ENCODE measurements at places on chromosomes 11 and 22.

DNA sequence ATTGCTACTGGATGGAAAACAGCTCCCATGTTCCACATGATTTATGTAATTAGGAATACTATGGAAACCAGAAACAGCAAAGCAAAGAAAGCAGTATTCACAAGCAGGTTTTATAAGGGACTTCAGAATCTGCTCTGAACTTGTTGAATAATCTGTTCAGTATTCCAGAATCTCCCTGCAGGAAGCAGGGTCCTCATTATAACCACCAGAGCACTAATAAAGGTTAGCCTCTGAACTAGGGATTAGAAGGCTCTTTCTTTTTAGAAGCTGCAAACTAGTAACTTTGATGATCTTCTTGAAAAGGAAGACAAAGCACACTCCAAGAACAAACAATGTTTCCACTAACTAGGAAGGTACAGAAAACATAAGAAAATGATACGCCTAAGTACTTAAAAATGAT lies 125.8 kb downstream of the DCDC1 start:
- DNase-seq, result no peak

DNA sequence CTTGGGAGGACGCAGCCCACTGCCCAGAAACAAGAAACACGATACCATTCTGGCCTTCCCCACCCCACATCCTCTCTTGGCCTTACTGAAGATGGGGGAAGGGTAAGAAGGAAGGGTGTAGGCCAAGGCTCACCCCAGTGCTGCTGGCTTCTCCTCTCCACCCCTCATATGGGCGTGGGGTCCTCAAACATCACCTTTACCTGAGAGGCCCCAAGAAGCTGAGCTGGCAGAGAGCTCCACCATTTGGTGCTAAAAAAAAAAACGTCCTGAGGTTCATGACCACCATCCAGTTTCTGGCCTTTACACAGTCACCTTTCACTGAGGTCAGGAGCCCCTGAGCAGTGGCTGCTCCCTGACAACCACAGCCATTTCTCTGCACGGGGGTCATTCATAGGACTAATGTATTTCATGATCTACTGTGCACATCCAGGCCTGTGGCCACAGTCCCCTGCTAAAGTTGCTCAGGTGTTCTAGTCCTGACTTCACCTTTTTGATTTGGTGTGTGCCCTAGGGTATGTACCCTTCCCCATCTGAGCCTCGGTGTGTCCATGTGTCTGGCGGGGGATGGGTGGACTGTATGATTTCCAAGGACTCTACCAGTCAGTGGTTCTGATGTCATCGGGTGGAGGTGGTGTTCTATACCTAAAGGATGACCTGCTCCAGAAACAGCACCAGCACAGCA lies 15.1 kb downstream of the RHOG start:
- DNase-seq, result peak; percentile 53

GRCh38 chr11:66933531-66933930 lies 24.7 kb downstream of the PC start:
- DNase-seq, result no peak

GRCh38 chr11:69054397-69055211 lies 5.9 kb downstream of the TPCN2 start:
- DNase-seq, result no peak

DNA sequence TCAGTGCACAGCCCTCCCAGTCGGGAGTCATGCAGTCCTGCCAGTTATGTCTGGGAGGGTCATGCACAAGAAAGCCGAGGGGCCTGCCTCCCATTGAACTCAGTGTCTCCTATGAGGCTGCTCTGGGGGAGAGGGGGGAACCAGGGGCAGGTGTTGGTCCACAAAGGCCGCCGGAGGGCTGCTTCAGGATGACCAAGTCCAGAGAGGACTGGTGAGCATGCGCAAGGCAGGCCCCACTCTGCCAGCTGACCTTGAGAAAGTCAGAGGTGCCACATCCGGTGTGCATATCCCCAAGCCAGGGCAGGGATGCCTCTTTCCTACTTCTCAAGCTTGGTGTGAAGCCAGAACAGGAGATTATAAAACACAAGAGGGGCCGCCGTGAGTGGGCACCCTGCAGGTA lies 4.4 kb downstream of the SCN4B start:
- no peak for DNase-seq

- DNase-seq, result no peak
These were observed 2.9 kb downstream of the TEAD1 start for GRCh38 chr11:12677131-12677530.

- no peak for DNase-seq
These were observed 677.7 kb downstream of the BRD1 start for GRCh38 chr22:49149721-49150608.

- DNase-seq, result no peak
These were observed 34.2 kb upstream of the PRR5 start for GRCh38 chr22:44667829-44668189.

DNA sequence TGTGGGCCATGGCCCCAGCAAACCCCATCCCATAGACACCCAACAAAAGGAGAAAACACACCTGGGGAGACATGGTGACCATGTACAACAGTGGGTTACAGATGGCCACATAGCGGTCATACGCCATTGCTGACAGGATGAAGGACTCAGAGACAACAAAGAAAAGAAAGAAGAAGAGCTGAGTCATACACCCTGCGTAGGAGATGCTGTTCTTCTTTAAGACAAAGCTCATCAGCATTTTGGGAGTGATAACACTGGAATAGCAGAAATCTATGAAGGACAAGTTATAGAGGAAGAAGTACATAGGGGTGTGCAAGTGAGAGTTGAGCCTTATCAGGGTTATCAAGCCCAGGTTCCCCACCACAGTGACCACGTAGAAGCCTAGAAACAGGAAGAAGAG lies 4.9 kb downstream of the OR8B8 start:
- DNase-seq, result peak; percentile 97

DNA sequence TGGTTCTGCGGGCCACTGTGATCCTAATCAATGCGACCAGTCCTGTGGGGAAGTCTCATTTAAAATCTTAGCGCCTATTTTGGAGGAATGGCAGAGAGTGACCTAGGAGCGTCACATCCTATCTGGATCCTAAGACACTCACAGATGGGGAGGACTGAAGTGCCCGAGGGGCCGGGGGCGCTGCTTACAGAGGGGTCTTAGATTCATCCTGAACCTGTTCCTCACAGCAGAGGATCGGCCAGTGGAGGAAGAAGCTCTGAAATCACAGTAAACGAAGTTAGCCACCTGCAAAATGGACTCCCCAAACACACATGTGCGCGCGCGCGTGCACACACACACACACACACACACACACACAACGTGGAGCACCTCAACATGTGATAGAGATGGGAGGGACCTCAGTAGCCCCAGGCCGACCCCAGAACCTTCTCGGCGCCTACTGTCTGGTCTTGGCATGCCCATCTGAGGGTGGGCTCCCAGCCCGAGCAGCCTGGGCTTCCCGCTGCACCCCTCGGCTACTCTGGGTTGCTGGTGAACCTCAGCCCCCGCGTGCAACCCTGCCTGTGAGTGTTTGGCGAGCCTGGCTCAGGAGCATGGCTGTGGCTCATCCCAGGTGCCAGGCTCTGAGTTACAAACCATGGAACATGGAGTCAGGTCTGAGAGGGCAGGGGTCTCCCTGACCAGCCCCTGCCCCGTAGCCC lies 613.3 kb downstream of the TBC1D22A start:
- DNase-seq, result no peak

DNA sequence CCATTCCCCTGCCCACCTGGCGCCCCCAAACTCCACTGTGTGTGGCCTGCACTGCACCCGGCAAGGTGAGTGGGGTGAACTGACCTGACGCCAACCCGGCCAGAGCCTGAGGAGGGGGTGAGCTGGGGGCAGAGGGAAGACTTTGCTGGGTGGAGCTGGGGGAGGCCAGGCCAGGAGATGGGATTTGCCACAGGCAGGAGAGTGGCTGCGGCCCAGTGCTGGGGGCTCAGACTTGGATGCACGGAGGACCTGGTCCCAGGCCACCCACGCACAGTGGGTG lies 17.8 kb upstream of the FLRT1 start:
- DNase-seq, result no peak

- no peak for DNase-seq
These were observed 5.9 kb downstream of the SLC17A6 start for GRCh38 chr11:22344081-22344480.

DNA sequence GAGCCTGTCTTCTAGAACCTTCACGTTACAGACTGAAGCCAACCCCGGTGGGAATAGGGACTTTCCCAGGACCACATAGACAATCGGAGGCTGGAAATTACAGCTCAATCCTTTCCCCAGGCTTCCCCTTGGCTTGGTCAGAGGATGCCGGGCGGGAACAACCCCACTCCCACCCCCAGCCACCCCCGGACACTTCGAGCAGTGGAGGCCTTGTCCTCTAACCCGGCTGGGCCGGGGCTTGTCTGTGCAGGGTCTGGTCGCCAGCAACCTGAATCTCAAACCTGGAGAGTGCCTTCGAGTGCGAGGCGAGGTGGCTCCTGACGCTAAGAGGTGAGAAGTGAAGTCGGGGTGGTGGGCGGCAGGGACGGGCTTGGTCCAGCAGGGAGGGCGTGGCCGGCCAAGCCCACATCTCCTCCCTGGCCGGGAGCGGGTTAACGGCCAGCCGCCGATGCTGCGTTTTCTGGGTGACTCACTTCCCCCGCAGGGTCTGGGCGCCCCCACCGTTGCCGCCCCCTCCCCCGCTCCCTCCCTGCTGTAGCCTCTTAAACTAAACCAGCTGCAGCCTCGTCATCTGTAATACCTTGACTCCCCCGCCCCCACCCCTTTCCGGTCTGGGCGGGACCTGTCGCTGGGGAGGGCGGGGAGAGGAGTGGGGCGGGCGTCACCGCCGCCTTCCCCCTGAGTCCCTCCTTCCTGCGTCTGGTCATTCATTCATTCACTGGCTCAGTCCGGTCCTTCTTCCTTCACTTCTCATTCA lies 1.5 kb downstream of the LGALS1 start:
- DNase-seq, result peak; percentile 96

DNA sequence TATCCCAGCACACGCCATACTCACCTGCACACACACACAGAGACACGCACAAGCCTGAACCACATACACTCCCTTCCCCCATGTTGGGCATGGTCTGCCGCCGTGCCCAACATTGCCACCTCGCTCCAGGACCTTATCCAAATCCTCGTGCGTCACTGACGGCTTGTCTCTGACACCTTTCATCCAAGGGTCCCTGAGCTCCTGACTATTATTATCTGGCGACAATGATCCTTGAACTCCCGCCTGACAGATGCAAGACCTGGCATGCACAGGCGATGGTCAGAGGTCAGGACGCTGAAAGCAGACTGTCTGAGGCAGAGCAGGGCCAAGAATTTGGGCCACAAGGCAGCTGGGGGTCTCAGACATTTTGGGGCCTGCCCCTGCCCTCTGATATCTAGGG lies 4.2 kb downstream of the MB start:
- DNase-seq, result no peak

GRCh38 chr11:34654483-34655334 lies 33.8 kb downstream of the EHF start:
- DNase-seq, result no peak

DNA sequence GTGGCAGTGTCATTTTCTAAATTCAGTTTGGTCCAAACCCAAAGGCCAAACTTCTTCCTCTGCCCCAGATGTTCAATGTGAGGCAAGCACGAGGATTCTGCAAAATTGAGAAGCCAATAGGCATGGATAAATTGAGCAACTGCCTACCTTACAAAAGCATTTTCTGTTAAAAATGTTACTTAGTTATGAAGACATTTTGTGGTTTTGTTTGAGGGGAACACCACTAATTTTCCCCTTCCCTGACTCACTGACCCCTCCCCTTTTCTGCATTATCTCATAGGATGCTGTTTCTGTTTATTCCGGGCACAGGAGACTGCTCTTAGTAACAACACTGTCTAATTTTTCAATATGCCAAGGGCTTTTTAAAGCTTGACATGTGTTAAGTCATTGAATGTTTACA lies 462.8 kb downstream of the INSC start:
- no peak for DNase-seq

- DNase-seq, result peak; percentile 11
These were observed 2.3 kb downstream of the CBX7 start for GRCh38 chr22:39149915-39150847.

DNA sequence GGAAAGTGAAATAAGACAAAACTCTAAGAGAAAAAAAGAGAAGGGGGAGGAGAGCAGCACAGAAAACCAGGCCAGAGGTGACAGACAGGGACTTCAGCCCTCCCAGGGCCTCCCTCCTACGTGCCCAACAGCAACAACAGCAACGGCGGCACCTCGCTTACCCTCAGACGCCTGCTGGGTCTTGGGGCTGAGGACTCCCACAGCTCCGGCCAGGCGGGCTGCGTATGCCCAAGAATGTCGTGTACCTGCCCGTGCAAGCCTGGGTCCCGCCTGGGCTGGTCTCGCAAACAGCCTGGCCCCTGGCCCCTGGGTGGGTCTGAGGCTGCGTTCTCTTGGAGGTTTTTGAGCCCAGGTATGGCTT lies 30.5 kb downstream of the ARAP1 start:
- peak; percentile 72 for DNase-seq

All from OCI-M1 (cell line).